ENCODE measurements at places on chromosomes 5 and 9.
A peak's percentile ranks its signal among the peaks of the same experiment; 100 is the strongest.

- DNase-seq, result no peak
Observed at GRCh38 chr9:33288828-33289483, 1.4 kb upstream of the NFX1 start.

DNA sequence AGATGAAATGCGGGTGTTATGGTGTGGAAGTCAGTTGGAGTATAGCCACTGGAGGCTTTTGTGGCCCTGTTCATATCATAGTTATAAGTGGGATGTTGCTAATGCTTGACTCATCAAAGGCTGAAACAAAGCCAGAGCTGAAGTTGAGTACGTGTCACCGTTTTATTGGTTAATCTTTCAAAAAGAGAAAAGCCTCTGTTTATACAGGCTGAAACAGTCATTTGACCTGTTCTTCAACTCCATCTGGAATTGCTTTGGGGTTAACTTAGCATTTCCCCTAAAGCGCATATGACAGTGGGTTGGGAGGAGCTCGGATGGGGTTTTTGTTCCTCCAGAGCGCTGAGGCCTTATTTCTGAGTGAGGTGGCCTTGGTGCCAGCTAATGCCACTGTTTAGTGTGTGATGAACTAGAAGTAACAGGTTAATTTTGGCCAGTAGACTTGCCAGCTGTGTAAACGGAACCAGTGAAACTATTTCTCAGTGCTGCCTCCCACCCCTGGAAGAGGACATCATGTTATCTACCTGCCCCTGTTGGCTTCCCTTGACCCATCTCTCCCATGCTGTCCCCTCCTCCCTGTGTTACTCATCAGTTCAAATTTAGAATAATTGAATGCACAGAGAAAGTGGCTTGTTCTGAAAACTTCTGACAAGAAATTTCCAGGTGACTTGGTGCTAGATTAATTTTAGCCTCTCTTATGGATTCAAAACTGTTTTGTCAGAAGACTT is 34.2 kb downstream of the MTAP start:
- DNase-seq, result peak; percentile 87

- no peak for DNase-seq
Observed at GRCh38 chr9:130421154-130421801, 23.5 kb upstream of the ASS1 start.

DNA sequence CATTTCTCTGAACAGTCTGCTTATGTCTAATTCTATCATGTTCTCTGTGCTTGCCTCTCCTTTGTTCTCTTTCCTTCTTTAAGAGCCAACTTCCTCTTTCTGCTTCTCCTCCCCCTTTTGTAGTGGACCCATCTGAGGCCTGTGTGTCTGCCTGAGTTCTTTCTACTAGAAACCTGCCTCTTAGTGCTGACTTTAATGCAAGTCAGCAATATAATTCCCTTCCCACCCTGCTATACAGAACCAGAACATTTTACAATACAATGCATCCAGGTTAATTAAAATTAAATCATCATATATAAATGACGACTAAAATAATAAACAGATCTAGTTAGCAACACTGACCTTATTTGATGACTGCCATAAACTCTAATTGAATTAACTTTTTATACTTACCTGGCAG is 82.6 kb upstream of the GAS1 start:
- DNase-seq, result no peak

GRCh38 chr5:127872494-127872893 is 169.3 kb downstream of the CCDC192 start:
- no peak for DNase-seq

DNA sequence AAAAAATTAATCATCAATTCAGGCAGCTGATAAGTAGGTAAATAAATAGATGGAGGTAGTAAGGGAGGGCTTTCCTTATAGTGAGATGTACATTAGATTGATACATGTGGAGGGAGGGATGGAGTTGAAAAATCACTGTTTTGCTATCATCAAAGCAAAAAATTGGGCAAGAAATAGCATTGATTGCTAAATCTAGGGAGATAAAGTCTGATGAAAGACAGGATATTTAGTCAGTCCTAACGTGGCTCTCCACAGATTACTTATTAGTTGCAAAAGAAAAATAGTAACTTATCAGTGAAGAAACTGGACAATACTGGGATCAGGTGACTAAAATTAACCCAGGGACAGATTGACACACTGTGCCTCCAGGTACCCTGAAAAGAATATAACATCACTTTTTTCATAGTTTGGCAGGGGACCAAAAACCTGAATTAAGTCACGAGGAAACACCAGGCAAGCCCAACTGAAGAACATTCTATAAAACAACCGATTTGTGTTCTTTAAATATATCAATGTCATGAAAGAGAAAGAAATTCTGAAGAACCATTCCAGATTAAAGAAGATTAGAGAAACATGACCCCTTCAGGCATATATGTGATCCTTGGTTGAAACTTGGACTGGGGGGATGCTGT is 27.1 kb upstream of the GOLPH3 start:
- no peak for DNase-seq

DNA sequence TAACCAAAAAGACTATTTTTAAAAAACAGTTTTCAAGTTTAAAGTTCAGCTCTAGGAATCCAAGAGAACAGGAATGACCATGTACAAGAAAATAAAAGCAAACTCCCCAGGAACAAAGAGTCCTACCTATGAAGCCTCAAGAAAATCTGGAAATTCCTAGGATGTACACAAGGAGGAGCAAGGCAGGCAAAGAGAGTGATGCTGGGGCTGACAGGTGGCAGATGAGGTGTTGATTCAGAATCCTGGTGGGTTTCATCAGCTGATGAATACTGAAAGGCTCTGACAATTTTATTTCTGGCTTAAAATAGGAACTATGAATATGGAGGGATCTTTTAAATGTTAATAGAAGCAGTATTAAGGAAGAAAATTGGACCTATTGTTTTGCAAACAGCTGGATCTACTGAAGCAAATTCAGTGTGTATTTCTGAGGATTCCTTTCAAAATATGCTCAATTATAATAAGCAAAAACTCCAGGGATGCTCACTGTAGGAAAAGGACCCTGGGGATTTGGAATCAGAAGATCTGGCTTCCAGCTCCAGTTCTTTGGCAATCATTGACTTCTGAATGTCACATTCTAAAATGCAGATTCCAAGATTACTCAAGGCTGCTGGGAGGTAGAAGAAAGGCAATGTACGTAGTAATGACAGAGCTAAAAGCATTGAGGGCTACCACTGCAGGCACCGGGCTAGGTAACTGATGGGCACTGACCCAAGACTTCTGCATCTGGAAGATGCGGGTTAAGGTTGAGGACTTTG is 28.0 kb upstream of the SH3RF2 start:
- no peak for DNase-seq

GRCh38 chr9:97906236-97906831 is 16.0 kb downstream of the TRMO start:
- DNase-seq, result peak; percentile 37

DNA sequence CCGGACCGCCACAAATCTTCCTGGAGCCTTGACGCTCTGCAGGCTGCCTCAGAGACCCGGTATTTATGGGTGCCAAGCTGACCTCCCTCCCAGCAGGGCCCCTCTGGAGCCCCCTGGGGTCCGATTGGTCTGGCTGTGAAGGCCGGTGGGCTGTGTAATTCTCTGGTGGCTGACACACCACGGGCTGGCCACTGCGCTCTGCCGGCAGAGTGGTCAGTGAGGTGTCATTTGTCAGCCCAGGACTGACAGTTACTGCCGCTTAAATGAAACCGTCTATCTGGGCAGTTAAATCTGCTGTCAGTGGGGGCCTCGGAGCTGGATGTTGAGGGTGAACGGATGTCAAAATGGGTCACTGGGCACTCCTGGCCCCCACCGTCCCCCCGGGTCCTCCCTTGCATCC is 10.7 kb downstream of the NR5A1 start:
- no peak for DNase-seq

- no peak for DNase-seq
Observed at GRCh38 chr5:21807953-21808352, 1045.2 kb downstream of the CDH12 start.
